ENCODE measurements at places on chromosomes 1 and 21.
A peak's percentile ranks its signal among the peaks of the same experiment; 100 is the strongest.

DNA sequence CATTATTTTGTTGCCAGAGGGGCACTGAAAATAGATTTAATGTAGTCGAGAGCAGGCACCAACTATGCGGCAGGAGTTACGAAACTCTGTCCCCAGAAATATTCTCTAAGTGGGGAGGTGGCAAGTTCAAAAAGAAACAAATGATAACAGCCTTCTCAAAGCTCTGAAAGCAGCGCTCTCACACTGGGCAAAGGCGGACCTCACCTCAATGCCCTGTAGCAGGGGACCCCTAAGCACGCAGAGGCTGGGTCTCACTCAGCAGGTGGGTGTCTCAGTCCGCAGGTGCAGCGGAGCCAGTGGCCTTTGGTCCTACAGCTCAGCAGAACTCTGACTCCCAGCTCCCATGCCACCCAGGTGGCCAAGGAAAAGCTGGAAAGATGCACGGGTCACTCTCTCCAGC is 21.8 kb upstream of the TMPRSS2 start:
- no peak for DNase-seq

GRCh38 chr21:43273016-43273707 is 104.4 kb downstream of the CRYAA start:
- DNase-seq, result no peak

GRCh38 chr1:205208811-205209210 is 2.7 kb downstream of the DSTYK start:
- DNase-seq, result no peak

GRCh38 chr1:154874465-154874864 is 4.4 kb upstream of the KCNN3 start:
- no peak for DNase-seq

DNA sequence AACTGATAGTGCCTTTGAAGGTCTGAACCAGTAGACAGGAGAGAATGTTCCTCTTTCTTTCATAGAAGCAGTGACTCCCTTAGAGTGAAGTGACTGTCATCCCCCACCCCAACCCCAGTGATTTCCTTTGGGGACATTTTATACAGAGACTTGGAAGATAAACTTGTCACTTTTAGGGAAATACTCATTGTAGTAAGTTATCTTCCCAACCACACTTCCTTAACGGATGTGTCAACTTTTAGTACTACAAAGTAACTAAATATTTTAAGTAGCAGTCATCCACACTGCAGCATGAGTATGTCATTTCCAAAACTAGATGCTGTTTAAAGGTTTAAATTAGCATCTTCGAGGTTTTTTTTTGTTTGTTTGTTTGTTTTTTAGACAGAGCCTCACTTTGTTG is 13.7 kb downstream of the LRRC8B start:
- DNase-seq, result no peak

DNA sequence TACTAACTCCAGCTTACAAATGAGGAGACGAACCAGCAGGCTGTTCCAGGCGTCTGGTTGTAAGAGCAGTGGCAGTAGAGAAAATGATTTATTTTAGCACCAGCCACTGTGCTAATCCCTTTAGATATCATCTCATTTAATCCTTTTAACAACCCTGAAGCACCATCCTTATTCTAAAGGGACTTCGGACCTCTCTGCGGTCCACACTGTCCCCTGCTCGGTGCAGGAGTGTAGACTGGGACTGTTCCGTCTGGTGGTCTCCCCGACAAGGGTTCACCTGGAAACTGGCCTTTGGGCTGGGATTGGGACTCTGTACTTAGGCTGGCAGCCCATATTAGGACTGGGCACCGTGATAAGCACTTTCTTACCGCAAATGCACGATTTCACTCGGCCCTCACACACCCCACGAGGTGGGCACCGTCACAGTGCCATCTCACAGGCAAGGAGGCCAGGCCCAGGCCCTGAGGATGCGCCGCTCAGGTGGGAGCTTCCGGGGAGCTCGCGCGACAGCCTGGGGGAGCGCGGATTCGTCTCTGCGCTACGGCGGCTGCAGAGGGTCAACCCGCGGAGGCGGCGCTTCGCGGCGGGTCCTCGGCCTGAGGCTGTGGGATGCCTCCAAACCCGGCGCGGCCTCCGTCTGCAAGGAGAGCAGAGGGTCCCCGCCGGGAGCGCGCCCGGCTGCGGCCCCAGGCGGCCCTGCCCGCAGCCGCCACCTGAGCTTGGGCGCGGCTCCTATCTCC is 45.2 kb downstream of the ATP1A1 start:
- peak; percentile 80 for DNase-seq

- DNase-seq, result no peak
These were observed 45.8 kb downstream of the RGS7 start for GRCh38 chr1:241311056-241311746.

DNA sequence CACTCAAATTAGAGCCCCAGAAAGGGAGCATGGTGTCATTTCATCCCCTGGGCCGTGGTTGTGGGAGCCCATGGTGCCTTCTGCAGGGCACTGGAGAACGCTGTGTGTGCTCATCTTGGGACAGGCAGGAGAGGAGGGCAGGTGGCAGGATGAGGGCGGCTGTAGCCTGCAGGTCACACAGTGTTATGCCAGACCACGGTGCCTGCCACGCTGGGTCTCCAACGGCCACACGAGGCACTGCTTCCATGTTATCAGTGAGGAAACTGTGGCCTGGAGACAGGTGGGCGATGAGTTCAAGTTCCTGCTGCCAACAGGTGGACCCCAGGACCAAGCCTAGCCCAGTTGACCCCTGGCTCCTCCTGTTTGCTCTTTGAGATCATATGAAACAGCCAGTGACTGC is 21.0 kb downstream of the ABCG1 start:
- DNase-seq, result no peak

DNA sequence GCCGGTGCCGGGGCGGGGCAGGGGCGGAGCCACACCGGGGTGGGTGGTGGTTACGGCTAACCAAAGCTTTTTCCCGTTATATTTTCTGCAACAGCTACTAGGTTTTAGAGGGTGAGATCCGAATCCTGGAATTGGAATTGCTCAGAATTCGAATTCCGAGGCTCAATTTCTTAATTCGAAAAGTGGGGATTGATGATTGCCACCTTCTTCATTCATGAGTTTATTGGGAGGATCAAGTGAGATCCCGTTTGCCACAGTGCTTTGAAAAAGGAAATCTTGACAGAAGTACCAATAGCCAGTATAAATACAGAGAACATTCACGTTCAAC is 207 bp upstream of the SVBP start:
- no peak for DNase-seq

DNA sequence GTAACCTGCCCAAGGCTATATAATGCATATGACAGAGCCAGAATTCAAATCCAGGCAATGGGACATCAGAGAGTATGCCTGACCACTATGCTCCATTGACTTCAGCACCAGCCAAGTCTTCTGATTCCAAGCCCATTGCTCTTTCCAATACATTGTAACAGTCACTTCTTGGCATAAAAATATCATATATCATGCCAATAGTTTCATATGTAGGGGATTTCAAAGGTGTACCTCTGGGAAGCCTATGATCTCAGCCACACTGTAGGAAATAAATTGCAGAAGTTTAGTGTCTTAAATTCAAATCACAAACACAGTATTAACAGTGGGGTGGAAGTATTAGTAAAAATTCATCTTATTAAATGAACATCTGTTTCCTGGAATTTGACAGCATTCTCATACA is 30.0 kb upstream of the ROR1 start:
- no peak for DNase-seq

- no peak for DNase-seq
These were observed 1660.1 kb upstream of the B3GALT2 start for GRCh38 chr1:194846488-194846887.

- no peak for DNase-seq
These were observed 74.3 kb downstream of the DHRS3 start for GRCh38 chr1:12543740-12544154.

GRCh38 chr21:46124926-46125845 is 27.3 kb downstream of the COL6A2 start:
- DNase-seq, result peak; percentile 3

GRCh38 chr1:221881805-221882581 is 140.1 kb upstream of the DUSP10 start:
- DNase-seq, result no peak

- no peak for DNase-seq
These were observed 113.7 kb downstream of the ZSCAN20 start for GRCh38 chr1:33586106-33586505.

GRCh38 chr1:118928739-118929554 is 59.2 kb downstream of the TBX15 start:
- peak; percentile 35 for DNase-seq

DNA sequence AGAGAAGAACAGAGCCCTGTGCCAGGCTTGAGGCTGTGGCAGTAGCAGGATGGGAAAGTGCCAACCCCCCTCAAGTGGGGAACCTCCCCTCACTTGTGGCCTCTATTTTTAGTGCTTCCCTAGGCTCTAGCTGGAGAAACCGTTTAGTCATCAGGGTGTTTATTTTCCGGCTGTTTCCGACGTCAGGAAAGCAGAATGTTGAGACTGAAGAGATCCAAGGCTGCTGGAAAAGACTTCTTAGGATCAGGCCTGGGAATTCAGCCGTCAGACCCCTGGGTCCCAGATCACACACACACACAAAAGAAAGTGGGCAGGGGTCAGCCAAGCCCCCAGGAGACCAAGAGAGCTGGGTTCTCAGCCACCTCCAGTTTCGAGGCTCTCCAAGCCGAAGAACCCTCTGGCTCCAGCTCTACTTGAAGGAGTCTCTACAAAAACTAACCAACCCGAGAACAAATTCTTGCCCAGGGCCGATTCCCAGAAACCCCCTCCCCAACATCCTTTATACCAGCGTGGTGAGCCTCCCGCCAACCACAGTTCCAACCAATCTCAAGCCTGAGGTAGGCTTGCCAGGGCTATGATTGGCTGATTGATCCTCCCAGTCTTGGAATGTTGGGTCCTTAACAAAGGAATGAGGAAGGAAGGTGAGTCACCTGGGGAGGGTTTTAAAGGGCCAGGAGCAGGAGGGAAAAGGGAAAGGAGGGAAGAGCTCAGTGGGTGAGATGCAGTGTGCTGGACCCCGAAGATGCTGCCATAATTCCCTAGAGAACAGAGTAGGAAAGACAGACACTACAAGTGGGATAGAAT is 2.5 kb upstream of the MEF2D start:
- DNase-seq, result no peak

DNA sequence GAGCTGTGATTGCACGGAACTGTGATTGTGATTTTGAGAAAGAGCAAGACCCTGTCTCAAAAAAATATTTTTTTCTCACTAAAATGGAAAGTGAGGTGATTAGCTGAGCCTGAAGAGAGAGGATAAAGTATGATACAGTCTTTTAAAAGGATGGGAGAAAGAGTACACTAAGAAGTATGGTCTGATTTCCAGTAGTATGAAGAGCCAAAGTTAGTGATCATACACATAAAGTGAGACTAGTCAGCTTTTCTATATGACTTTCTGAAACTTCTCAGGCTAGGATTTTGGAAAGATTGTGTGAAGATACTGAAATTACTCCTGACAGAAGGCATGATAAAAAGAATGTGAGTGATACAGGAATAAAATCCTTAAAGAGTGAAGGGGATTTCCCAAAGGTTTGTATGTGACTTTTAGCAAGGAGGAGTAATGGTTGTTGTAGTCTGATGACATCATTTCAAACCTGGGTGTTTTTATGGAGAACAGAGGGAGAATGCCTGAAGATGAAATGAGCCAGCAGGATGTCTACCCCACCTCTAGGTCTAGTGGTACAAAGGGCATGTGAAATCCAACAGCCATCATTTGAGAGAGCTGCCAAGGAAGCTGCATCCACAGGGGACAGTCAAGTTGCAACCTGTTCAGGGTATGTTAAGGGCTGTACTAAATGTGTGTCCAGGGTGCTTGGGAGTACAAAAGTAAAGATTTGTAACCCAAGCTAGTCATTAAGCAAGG is 157.7 kb downstream of the PIK3R3 start:
- DNase-seq, result no peak

GRCh38 chr1:221834698-221835513 is 93.0 kb upstream of the DUSP10 start:
- no peak for DNase-seq

GRCh38 chr1:147243228-147243685 is 773 bp downstream of the CHD1L start:
- peak; percentile 46 for DNase-seq

DNA sequence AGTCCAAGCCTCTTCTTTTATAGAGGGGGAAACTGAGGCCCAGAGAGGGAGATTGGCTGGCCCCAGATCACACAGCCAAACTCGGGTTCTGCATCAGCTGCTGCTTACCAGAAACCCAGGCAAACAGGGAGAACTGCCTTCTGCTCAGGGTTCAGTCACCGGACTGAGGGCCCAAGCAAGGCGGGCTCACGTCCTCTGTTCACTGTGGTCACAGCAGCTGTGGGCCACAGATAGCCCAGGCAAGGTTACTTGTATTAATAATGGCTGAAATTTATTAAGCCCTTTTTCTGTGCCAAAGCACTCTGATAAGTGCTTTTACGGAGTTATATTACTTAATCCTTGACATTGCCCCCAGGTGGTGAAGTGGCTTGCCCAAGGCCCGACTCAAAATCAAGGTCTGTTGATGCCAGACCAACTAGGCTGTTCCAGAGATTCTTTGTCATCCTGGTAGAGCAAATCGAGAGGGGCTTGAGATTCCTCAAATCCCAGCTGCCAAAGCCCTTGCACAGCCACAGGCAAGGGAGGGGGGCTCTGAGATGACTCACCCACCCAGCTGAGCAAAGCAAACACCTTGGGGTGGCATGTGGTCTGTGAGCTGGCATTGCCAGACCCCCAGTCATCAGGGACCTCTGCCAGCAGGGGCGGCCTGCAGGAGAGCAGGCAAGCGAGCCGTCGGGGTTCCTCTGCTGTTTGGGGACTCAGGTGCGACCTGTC is 36.5 kb downstream of the EPHB2 start:
- no peak for DNase-seq

DNA sequence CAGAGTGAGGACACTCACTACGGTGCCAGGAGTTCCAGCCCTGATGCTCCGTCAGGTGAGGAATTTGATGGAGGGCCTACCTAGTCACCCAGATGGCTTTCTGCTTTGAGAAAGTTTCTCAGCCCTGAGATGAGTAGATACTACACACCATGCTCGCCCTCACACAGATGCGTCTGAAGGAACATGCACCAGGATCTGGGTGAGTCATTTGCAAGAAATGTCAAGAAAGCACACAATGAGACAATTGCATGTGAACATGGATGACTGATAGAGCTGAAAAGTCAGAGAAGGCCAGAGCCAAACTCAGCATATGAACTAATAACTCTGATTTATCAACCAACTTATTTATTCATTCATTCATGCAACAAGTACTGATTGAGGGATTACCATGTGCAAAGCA is 483.9 kb downstream of the OMA1 start:
- DNase-seq, result no peak
